ENCODE measurements at places on chromosomes 7 and 10. TPM values are rescaled to one million over a fixed set of nuclear protein-coding genes. Genes with fewer than 3 reads are reported as not detected.

The ODAD2 gene
- 0.36 TPM for total RNA-seq

The CTAGE8 gene
- not detected for total RNA-seq

The RARRES2 gene
- total RNA-seq = 0.09 TPM

The DENND2A gene
- 0.66 TPM for total RNA-seq

The WIPF3 gene
- not detected for total RNA-seq

The ACHE gene
- 0.18 TPM for total RNA-seq

The SPDYE9 gene
- not detected for total RNA-seq

The WDR86 gene
- total RNA-seq = not detected

The CLDN12 gene
- 15.0 TPM for total RNA-seq

The ANKRD1 gene
- 667 TPM for total RNA-seq

The SUN3 gene
- not detected for total RNA-seq

The TMEM184A gene
- total RNA-seq = 0.19 TPM

The AGR2 gene
- total RNA-seq = not detected

The PHKG1 gene
- total RNA-seq = 0.36 TPM

The CCNY gene
- total RNA-seq = 79.9 TPM

The ELFN1 gene
- total RNA-seq = 1.2 TPM

The OR2A1 gene
- not detected for total RNA-seq

The MAD1L1 gene
- 68.5 TPM for total RNA-seq

The ADRB1 gene
- total RNA-seq = not detected

The PGAM2 gene
- total RNA-seq = not detected

The CLDN3 gene
- total RNA-seq = 0.09 TPM

The GFRA1 gene
- 3.7 TPM for total RNA-seq

The GPR15LG gene
- total RNA-seq = not detected

The OR2A12 gene
- not detected for total RNA-seq

The ZPBP gene
- total RNA-seq = not detected

The SPDYE5 gene
- not detected for total RNA-seq

The GALNT17 gene
- not detected for total RNA-seq

The NYAP1 gene
- total RNA-seq = 2.2 TPM

The PNLIPRP1 gene
- not detected for total RNA-seq

The MYOZ1 gene
- total RNA-seq = not detected

The FGL2 gene
- 3.1 TPM for total RNA-seq

The SCART1 gene
- 1.3 TPM for total RNA-seq

The CYP26A1 gene
- total RNA-seq = 0.36 TPM

The LRRC18 gene
- total RNA-seq = not detected

The HOXA2 gene
- 0.85 TPM for total RNA-seq

The PBLD gene
- 1.6 TPM for total RNA-seq

The GARIN1A gene
- total RNA-seq = 0.28 TPM

The ZNF25 gene
- 7.7 TPM for total RNA-seq

Measured in endothelial cell of coronary artery (primary cell).